Stimulated activated naive B cell treated with anti-CD40 and anti-IgM and Interleukin-4, amounts not matched to agents 10 μg/mL and 1 μg/mL and 100 μg/mL, for 72 hours (primary cell): ENCODE measurements at places on chromosomes 7 and 10.
A peak's percentile ranks its signal among the peaks of the same experiment; 100 is the strongest.

- no peak for DNase-seq
These were observed 167.0 kb downstream of the SNX13 start for GRCh38 chr7:17773289-17773626.

- DNase-seq = no peak
These were observed 39.7 kb downstream of the POU6F2 start for GRCh38 chr7:39017369-39017915.

GRCh38 chr10:95355301-95355700 is 64.5 kb upstream of the PDLIM1 start:
- no peak for DNase-seq

GRCh38 chr10:48279081-48279751 is 4.7 kb upstream of the FRMPD2 start:
- peak; percentile 71 for DNase-seq

GRCh38 chr10:60043561-60044241 is 137.3 kb upstream of the CCDC6 start:
- no peak for DNase-seq

- no peak for DNase-seq
These were observed 143.3 kb upstream of the LRGUK start for GRCh38 chr7:133983685-133984419.

DNA sequence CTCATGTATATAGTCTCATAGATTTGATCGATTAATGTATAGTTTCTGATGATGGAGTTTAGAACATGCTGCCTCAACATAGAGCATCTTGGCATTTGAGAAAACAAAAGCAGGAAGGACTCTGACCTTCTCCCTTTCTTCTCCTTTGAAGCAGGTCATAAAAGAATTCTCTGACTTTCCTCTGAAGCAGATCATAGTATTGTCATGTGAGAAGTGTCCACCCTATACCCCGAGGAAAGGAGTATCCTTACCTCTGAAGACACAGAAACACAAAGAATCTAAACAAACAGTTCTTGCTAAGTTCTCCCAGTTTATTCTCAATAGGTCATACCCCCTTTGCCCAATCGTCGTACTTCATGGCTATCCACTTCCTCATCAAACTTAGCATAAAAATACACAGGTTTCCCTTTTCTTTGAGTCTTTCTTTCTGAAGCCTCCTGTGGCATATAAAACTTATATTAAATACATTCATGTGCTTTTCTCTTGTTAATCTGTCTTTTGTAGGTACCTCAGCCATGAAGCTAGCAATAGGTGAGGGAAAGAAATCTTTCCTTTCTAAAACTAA is 194.9 kb downstream of the REEP3 start:
- DNase-seq = no peak

- no peak for DNase-seq
These were observed 29.0 kb downstream of the CUL1 start for GRCh38 chr7:148727501-148728278.

GRCh38 chr7:1664711-1665548 is 5.1 kb upstream of the ELFN1 start:
- no peak for DNase-seq

DNA sequence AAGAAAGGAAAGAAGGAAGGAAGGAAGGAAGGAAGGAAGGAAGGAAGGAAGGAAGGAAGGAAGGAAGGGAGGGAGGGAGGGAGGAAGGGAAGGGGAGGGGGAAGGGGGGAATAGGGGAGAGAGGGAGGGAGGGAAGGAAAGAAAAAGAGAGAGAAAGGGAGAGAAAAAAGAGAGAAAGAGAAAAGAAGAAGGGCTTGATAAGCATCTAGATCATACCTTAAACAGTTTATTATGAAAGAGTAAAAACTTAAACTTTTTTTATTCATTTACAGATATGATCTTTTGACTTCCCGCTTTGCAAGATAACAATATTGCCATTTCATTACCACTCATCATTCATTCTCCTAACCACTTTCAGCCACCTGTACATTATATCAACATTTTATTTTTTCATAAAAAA is 53.6 kb upstream of the TMEM106B start:
- DNase-seq = no peak

DNA sequence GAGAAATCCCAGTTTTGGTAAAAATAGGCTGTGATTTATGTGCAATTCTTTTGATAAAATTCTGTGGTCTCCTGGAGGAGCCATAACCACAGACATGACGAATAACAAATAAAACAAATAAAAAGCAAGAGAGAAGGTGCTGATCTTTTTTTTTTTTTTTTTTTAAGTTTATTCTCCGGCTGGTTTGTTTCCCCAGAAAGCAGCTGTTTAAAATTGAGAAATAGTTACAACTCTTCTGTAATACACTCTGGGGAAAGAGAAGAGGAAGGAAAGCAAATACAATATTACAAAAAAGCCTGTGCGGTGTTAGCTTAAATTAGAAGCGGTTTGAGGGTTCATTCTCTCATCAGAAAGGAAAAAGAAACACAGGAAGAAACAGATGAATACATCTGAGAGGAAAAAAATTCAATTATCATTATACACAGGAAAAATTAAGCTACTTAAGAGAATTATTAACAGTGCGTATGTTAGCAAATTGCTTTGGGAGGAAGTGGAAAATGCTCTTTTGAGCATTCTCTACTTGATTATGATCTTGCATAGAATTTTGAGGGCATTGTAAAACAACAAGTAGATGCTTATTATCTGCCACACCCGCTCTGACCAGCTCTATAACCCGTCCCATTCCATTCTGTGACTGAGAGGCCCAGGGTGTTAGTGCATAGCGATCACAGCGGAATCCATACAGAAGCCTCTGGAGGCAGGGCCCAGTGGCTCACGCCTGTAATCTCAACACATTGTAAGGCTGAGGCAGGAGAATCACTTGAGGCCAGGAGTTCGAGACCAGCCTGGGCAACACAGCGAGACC is 40.6 kb upstream of the WAC start:
- no peak for DNase-seq

GRCh38 chr7:121182902-121183301 is 145.9 kb upstream of the WNT16 start:
- DNase-seq = no peak

- peak; percentile 47 for DNase-seq
These were observed 160.8 kb downstream of the SPAG6 start for GRCh38 chr10:22505911-22506685.

- DNase-seq = no peak
These were observed 103.2 kb downstream of the NRG3 start for GRCh38 chr10:81978238-81978637.

DNA sequence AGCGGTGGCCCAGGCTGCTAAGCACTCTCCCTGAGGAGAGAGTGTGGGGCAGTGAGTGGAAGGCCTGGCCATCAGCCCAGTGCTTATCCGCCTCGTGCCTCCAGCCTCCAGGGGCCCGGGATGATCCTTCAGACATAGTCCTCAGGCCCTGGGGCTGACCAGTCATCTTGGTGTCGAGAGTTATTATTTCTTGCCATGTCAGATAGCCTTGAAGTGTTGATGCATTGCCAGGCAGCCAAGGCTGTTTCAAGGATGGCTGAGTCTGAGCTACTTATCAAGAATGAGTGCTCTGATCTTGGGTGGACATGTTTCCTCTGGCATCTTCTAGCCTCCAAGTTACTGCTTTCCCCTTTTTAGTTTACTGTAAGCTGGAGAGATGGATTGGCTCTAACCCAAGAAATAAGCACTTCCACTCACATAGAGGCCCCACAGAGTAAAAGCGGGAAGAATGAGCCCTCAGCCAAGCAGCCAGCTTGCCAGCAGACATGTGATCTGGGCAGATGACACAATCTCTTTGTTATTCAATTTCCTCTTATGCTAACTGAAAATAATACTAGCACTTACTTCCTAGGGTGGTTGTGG is 136.5 kb upstream of the NAMPT start:
- DNase-seq = no peak

- DNase-seq = no peak
These were observed 72.6 kb downstream of the ITGB8 start for GRCh38 chr7:20403331-20403730.

DNA sequence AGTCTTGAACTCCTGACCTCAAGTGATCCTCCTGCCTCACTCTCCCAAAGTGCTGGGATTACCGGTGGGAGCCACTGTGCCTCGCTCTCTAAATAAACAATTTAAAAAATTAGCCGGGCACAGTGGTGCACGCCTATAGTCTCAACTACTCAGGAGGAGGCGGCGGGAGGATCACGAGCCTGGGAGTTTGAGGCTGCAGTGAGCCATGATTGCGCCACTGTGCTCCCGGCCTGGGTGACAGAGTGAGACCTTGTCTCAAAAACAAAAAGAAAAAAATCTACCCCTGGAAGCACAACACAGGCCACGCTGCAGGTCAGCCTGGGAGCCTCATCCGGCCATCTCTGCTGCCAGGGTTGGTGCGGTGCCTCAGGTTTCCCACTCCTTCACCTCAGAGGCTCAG is 3.8 kb upstream of the EIF3B start:
- no peak for DNase-seq

DNA sequence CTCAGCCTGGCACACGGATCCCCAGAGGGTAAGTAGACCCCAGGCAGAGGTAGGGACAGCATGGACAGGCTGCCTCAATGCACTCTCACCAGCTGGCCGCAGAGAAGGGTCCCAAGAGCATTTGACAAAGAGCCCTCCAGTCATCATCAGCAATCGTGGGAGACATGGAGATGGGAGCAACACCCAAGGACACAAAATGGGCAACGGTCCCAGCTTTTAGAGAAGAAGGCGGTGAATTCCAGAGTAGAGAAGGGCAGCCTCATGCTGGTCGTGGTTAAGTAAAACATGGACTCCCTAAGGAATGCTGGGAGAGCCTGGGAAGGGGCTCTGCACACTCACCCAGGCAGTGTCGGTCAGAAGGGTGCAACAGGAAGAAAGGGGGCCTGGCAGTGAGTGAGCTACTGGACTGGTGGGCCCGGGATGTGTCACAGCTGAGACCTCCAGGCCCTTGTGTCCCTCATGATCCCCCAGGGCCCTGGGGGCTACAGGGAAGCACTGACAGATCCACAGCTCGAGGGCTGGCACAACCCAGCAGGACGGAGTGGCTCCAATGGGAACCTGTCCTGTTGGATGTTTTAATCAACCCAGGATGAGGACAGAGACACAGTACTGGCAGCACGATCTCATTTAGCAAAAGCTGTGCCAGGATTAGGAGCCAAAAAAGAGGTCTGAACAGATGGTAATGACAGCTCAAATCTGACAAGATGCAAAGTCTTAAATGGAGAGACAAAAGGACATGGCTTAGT is 147.1 kb downstream of the NEURL1 start:
- no peak for DNase-seq

- DNase-seq = no peak
These were observed 53.3 kb upstream of the KCTD7 start for GRCh38 chr7:66575398-66575797.

GRCh38 chr10:32964270-32964669 is 6.2 kb upstream of the ITGB1 start:
- no peak for DNase-seq

- no peak for DNase-seq
These were observed 3.2 kb upstream of the GIMAP4 start for GRCh38 chr7:150564006-150564405.

DNA sequence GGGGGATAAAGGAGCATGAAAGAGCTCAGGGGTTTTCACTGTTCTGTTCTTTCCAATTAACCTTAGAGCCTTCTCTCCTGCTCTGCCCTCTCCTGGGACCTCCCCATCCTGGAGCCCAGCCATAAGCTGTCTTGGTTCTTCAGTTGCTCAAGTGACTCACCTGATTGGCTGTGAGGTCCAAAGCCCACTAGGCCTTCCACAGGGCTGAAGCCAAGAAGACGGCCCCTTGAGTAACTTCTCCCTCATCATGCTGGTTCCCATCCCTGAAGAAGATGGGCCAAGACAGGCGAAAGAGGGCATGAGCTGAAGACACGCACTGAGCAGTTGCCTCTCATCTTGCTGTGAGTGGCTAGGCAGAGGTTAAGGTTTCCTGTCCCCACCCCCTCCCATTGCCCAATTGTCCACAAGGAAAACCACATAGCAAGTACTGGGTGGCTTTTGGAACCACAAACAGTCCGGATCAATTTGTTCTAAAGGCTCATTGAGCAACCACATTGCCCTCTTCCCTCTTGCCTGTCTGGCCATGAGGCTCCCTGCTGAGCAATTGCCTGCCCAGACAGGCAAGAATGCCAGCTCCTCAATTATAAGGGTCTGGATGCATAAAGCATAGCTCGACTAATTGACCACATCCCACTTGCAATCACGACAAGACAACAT is 43.9 kb upstream of the GPAM start:
- DNase-seq = no peak

GRCh38 chr10:7826971-7827370 is 8.7 kb downstream of the TAF3 start:
- no peak for DNase-seq

- no peak for DNase-seq
These were observed 222.9 kb downstream of the MTERF1 start for GRCh38 chr7:91657483-91658071.
